Kidney tubule cell (primary cell): ENCODE measurements at places on chromosomes 7 and 10.
A peak's percentile ranks its signal among the peaks of the same experiment; 100 is the strongest.

DNA sequence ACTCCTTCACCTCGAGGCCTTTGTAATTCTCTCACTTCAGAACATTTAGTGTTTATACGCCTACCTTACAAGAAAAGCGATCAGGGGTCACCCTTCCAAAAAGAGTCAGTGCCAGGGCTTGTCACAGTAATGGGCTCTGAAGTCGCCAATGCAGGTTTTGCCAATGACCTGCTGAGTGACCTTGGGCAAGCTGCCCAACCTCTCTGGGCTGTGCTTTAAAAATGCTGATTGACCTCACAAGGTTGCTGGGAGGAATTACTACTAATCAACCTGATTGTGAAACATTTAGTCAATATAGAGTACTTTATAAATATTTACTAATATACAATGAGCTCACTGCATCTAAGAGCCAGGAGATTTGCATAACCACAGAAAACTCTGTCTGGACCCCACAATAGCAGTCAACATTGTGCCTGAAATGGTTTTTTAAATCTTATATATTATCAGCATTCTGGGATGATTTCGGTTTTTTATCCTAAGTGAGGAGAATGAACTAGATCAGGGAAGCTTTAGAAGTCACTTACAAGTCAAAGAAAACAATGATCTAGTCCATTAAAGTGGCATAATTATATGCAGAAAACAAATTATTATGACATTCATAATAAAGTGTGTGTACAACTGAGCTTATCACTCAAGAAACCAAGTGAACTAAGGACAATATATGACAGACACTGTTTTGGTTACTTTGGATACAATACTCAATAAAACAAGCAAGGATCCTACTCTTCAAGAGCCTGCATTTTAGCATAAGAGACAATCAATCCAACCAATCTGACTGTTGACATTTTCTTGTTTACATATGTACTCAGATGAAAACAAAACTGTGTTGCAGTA lies 290.5 kb downstream of the SORCS1 start:
- no peak for DNase-seq

DNA sequence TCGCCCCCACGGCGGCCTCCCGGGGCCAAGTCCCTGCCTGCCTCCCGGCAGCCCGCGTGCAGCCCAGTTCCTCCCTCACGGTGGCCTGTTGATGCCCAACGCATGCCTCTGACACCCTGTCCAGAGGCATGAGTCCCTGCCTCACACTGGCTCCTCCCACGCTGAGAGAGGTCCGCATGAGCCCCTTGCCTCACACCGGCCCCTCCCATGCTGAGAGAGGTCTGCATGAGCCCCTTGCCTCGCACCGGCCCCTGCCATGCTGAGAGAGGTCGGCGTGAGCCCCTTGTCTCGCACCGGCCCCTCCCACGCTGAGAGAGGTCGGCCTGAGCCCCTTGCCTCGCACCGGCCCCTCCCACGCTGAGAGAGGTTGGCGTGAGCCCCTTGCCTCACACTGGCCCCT lies 59.9 kb downstream of the CCDC201 start:
- no peak for DNase-seq

DNA sequence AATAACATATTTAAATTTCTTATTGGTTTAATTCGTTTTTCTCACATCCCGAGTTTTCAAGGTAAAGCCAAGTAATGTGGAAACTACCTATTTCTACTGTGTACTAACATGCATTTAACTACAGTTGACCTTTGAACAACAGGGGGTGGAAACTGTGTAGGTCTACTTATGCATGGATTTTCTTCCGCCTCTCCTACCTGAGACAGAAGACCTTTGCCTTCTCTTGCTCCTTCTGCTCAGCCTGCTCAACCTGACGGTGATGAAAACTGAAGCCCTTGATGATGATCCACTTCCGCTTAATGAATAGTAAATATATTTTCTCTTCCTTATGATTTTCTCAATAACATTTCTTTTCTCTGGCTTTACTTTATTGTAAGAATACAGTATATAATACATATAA lies 18.5 kb downstream of the MEOX2 start:
- no peak for DNase-seq

DNA sequence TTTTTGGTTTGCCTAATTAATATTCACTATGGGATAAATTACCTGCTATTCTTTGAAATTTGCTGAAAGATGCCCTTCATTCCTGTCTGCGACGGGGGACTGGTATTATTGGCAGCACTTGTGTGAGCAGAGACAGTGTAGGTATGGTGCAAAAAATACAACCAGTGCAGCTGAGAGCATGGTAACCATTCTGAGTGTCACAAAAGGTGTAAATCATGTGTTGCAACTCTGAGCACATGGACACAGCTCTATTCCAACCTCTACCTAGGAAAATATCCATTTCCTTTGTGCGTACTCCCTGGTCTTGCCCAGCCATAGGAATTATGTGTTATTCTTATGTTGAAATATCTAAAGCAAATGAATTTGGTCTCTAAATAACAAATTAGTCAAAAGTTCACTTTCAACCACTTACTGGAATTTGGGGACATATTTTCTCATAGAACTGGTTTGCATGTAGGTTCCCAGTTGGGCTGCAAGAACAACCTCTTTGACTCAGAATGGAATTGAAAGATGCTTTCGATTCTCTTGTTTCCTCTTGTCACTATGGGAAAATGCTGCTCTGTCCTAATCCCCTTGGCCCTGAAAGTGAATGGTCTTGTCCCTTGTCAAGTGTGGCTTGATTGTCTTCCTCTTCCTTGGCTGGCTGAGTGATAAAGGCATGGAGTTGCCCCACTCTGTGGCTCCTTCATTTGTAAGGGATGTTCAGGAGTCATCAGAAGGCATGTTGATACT lies 57.0 kb downstream of the CELF2 start:
- DNase-seq: no peak

DNA sequence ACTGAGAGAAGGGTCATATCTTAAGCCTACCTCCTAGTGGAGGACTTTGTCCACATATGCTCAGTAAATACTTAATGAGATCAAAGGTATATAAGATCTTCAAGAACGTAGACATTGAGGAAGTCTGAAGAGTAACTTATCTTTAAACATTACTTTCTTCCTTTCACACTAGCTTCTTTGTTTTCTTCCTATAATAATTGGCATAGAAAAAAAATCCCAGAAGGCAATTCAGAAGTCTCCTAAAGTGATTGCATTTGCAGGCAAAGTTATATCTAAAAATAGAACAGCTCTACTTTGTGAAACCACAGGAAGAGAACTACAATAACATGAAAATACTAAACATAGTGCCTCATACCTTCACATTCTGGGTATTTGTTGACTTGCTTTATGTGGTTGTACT lies 150.4 kb downstream of the PPP1R3A start:
- no peak for DNase-seq

DNA sequence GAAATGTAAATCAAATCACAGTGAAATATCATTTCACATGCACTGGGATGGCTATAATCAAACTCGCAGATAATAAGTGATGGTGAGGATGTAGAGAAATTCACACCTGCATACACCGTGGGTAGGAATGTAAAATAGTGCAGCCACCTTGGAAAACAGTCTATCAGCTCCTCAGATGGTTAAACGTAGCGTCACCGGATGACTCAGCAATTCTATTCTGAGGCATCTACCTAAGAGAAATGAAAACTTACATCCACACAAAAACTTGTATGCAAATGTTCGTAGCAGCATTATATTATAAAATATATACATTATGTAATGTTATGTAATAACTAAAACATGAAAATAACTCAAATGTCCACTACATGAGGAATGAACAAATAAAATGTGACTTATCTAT lies 38.9 kb downstream of the SH3PXD2A start:
- DNase-seq: peak; percentile 25

DNA sequence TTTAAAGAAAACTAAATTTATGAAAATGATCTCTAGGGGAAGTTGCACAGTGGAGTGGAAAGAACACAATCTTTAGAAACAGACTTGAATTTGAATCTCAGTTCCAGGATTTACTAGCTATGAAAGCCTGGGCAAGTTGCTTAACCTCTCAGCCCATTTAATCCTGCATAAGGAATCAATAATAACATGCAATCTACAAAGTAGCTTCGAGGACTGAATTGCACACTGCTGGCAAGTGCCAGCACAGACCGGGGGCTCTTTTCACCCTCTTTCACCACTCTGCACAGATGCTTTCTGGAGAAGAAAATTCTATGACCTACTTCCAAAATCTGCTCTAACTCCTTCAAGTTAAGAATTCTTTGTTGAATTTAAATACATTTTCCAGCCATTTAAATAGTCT lies 63.4 kb upstream of the ANK3 start:
- DNase-seq: no peak

DNA sequence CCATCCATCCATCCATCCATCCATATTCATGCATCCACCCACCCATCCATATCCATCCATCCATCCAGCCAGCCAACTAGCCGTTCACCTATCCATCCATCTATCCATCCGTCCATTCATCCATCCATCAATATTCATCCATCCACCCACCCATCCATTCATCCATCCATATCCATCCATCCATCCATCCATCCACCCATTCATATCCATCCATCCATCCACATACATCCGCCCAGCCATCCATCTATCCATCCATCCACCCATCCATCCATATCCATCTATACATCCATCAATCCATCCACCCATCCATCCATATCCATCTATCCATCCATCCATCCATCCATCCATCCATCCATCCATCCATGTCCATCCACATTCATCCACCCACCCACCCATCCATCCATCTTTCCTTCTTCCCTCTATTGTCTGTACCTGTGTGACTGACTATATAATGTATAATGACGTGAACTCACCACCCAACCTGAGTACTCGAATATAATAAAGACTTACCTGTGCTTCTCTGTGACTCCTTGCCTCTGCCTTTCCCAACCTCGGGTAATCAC lies 2.5 kb downstream of the INMT start:
- DNase-seq: no peak

- no peak for DNase-seq
Measured at GRCh38 chr7:45026013-45026412, 26.0 kb downstream of the CCM2 start.

- no peak for DNase-seq
Measured at GRCh38 chr7:102119213-102119651, 167.4 kb upstream of the SH2B2 start.

GRCh38 chr10:92916433-92916832 lies 68.1 kb downstream of the EXOC6 start:
- DNase-seq: no peak

DNA sequence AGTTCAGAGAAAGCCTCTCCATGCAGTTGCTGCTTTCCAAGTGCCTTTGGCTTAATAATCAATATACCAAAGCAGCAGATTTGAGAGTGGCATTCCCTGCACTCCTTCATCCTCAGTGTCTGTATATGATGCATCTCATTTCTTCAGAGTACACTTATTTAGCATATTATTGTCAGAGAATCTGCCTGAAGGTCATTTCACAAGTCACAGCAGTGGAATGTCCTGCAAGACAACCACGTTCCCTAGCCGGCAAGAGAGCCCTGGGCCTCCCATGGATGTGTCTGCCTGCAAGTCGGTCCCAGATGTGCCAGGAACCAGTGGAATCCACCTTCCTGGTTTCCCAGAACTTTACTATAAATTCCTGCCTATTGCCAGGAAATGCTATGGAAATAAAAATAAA lies 289.4 kb upstream of the IGFBP3 start:
- no peak for DNase-seq

- DNase-seq: peak; percentile 80
Measured at GRCh38 chr10:69801434-69802315, at the start of gene COL13A1. TSS of gene COL13A1 (plus strand) at chr10:69801906. CDS start at chr10:69802424, 518 bp downstream.

GRCh38 chr10:88049204-88049603 lies 185.8 kb downstream of the PTEN start:
- DNase-seq: no peak

DNA sequence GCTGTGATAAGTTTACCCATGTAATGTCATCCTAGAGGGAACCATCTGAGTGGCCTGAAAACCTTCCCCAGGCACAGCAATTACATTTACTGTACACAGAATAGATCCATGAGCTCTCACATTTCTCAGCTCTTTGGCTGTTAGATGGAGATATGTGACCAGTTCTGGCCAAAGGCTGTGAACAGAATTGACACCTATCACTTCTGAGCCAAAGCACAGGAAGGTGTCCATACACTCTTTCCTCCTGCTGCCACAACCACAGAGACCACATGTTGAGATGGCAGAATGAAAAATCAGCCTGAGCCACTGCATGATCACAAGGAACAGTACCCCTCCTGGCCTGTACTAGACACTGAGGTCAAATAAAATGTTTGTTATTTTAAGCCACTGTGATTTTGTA lies 44.3 kb upstream of the ATOH7 start:
- no peak for DNase-seq

- DNase-seq: no peak
Measured at GRCh38 chr10:114057855-114058254, 14.2 kb downstream of the ADRB1 start.

DNA sequence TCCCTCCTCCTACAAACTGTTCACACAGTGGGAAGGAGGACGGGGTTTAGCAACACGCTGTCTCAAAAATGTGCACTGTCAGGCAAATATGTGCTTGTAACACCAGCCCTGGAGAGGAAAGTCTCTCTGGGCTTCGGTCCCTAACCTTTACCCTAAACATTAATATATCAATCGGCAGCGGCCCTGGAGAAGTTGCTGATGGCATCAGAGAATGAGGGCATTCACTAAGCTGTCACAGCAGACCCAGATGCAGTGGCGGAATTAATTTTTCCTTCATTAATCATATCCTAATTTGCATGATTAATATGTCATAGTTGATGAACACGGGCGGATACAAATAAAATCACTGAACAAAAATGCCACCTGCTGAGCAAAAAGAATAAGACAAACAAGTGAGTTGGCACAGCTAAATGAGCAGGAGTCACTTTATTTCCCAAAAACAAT lies 45.2 kb upstream of the INSIG1 start:
- DNase-seq: no peak

DNA sequence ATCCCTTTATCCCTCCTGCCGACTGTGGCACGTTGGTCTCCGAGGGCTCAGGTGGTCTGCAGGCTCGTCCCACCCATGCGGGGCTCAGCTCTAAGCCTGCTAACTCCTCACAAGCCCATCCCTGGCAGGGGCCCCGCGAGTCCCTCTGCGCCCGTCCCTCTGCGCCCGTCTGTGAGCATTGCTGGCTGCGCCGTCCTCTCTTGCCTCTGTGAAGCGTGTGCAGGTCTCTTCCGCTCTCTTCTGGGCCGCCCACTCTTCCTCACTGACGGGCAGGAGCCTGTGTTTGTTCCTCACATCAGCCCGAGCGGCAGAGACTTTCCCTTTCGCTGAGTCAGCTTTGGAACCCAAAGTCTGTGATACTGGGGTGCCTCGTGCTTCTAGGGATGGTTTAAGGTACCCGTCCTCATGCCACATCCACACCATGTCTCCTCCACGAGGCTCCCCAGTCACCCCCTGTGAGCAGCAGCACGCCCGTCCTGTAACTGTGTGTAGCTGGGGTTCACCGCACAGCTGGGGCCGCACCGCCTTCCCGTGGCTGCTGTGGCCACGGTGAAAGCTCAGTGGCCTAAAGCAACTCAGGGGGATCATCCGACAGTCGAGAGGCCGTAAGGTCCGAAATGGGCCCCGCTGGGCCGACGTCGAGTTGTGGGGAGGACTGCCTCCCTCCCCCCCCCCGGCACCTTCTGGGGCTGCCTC lies 35.5 kb downstream of the ADGRA1 start:
- no peak for DNase-seq

- peak; percentile 38 for DNase-seq
Measured at GRCh38 chr10:8013006-8013405, 41.5 kb upstream of the GATA3 start.

- DNase-seq: no peak
Measured at GRCh38 chr7:124275411-124275810, 242.5 kb upstream of the TMEM229A start.
